ENCODE measurements at places on chromosomes 2 and 18.
A peak's percentile ranks its signal among the peaks of the same experiment; 100 is the strongest.

DNA sequence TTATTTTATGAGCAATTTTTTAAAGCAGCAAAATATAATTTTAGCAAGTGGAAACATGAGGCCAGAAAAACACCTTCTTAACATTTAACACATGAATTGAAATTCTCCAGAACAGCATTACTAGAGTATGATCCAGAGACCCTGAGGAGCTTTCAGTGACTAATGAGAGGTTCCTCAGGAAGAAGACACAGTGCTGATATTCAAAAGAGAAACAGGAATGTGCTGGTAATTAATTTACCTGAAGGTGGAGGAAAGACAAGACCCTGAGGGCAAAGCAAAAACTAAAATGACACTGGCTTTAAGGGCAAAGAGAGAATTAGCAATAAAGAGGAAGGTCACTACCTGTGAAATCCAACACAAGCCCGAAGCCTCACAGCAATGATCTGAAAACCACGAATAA is 97.0 kb downstream of the CDH2 start:
- no peak for DNase-seq

DNA sequence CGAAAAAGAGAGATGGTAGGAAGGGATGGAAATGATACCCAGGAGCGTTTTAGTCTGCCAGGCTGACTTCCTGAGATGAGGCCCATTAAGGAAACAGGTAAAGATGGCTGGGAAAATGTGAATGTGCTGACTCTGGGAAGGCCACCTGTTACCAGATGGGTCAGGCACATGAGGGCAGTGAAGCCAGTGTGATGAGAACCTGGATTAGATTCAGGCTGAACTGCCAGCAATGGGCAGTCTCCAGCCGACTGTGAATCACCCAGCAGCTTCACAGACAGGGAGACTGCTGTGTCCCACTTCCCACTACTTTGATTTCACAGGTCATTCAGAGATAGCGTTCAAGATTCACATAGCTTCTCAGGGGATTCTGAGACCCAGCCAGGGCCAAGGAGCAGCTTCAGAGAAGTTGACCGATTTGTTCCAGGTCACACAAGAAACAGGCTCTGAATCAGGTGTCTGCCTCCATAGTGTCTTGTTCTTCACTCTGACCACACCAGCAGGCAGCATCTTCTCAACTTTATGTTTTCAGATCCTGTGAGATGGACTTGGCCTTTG is 26.4 kb downstream of the CAPN13 start:
- DNase-seq = peak; percentile 2

DNA sequence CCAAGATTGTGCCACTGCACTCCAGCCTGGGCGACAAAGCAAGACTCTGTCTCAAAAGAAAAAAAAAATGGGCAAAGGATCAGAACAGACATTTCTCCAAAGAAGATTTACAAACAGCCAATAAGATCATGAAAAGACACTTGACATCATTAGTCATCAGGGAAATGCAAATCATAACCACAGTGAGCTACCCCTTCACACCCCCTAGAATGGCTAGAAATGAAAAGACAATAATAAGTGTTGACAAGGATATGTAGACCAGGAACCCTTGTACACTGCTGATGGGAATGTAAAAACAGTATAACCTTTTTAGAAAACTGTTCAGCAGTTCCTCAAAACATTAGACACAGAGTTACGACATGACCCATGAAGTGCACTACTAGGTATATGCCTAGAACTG is 18.4 kb upstream of the MTERF4 start:
- no peak for DNase-seq

- no peak for DNase-seq
Observed at GRCh38 chr2:2234398-2235195, 96.5 kb downstream of the MYT1L start.

DNA sequence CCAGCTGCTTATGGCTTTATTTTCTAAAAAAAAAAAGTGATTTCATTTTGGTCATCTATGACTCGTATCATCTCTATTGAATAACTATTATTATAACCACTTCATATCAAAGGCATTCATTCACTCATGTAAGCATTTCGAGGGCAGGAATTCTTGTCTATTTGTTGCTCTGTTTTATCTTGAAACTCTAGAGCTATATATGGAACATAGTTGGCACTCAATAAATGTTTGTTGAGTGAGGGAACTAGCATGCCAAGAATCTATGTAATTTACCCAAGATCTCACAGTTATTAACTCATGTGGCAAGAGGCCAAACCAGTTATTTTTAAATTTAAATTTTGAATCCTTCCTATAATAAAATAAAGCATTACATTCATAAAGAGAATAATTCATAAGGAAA is 470.1 kb downstream of the TMX3 start:
- DNase-seq = no peak

DNA sequence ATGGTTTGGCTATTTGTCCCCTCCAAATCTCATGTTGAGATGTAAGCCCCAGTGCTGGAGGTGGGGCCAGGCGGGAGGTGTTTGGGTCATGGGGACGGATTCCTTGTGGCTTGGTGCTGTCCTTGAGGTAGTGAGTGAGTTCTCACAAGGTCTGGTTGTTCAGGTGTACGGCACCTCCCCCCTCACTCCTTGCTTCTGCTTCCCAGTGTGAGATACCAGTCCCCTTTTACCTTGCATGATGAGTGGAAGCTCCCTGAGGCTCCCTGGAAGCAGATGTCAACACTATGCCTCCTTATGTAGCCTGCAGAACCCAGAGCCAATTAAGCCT is 232.6 kb downstream of the LDLRAD4 start:
- DNase-seq = no peak

GRCh38 chr2:64952511-64953482 is 36.4 kb upstream of the SLC1A4 start:
- DNase-seq = no peak

- DNase-seq = peak; percentile 40
Observed at GRCh38 chr18:42520138-42520537, 565.1 kb downstream of the PIK3C3 start.

DNA sequence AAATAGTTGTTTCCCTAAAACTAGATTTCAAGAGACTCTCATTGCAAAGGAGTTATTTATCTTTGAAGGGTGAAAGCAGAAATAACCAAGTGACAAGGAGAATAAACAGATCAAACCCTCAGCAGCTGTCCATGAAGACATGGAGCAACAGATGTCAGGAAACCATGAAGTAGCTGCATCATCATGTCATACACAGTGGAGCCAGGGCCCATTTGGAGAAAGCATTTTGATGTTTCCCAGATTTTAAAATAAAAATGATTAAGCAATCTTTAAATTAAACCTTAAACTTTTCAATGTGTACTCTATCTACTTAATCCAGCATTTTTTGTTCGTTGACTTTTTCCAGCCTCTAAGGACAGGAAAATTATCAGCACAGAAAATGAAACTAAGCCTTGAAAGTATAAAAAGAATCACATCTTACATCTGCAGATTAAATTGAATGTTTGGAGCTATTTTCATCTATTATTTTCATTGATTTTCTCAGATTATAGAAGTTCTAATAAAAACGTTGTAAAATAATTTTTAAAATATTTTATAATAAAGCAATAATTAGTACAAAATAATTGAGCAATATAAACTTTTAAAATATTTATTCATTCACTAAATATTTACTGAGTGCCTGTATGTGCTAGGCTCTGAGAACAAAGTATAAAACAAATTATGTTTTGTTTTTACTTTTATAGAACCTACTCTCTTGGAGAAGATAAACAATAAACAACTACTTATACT is 860.1 kb downstream of the BCL11A start:
- no peak for DNase-seq

DNA sequence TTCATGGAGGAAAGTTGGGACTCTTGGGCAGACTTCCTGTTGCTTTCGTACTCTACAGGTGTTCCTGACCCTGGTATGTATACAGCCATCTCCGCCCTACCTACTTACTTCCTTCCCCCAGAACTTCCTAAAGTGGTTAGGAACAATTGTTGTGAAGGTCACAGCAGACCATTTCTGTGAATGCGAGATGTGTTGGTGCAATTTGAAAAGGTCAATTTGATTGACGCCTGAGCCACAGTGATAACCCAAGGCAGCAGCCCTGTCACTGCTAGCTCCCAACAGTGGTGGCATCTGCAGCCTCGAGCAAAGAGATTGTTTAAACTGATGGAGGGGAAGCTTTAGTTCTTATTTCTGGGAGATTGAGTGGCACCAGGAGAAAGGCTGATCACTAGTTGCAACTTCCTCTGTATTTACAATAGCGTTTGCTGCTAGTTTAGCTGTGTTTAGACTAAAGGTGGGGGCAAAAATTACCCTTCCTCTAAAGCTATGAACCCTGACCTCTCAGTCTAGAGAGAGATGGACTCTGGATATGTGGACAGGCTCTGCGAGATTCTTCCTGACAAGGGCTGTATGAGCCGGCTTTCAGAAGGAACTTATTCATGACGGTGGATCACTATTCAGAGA is 78.3 kb upstream of the MAP4K3 start:
- DNase-seq = no peak
